Activated effector memory CD4-positive, alpha-beta T cell treated with anti-CD3 and anti-CD28 coated beads, Interleukin-2, amount 50 U/mL, for 16 hours (primary cell): ENCODE measurements at places on chromosomes 6 and 20.
A peak's percentile ranks its signal among the peaks of the same experiment; 100 is the strongest.

DNA sequence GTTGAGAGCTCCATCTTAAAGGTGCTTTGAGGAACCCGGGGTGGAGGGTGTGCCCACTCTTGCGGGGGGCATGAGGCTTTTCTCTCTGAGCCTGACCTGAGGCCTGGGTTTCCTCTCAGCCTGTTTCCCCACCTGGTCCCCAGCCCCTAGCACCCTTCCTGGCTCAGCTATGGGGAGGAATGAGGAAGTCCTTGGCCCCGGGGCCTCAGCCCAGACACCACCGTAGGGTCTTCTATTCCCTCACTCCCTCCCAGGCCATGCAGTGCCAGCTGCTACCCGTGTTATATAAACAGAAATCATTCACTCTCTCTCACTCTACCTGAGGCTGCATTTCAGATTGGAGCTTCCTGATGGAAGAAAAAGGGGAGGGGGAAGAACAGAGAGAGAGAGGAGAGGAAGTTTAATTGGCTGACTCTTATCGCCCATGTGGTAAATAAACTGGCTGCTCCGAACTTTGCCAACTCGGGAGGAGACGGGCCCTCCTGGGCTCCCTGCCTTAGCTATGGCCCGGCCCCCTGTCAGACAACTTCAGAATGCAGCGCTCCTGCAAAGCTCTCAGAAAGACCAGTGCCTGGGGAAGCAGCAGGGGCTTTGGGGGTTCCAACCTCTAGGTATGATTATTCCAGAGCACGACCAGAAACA lies 2.8 kb downstream of the CDH22 start:
- DNase-seq: no peak

DNA sequence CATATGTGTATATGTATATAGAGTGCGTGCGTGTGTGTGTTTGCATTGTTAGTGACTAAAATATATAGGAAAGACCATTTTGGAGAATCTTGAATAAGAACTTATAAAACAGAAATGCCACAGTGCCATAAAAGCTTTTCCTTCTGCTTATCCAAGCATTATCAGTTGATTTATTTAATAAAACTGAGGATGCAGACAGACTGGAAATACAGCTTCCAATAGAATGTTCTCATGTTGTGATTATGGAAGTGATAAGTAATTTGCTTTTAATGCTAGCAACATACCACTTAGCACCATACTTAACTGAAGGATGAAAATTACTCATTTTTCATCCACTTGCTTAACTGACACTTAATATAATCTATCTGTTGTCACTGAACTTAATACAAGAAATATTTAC lies 820.1 kb downstream of the TFAP2A start:
- DNase-seq: no peak

- peak; percentile 86 for DNase-seq
Observed at GRCh38 chr20:8305449-8305978, 173.4 kb downstream of the PLCB1 start.

DNA sequence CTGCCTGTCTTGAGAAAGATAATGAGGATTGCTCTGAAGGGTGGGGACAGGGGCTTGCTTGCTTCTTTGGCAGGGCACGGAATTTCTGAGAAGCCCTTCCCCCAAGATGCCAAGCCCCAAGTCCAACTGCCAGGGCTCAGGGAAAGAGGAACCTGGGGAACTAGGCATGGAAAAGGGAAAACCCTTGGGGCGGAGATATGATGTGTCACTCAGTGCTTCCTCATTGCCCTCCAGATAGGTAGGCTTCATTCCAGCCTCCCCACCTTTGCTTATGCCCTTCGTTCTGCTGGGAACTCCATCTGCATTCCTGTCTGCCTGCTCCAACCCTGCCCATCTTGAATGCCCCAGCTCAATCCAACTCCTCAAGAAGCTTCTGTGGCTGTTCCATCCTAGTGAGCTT lies 61.2 kb downstream of the VEGFA start:
- DNase-seq: no peak

- DNase-seq: no peak
Observed at GRCh38 chr20:18624948-18625347, 37.1 kb downstream of the DTD1 start.

DNA sequence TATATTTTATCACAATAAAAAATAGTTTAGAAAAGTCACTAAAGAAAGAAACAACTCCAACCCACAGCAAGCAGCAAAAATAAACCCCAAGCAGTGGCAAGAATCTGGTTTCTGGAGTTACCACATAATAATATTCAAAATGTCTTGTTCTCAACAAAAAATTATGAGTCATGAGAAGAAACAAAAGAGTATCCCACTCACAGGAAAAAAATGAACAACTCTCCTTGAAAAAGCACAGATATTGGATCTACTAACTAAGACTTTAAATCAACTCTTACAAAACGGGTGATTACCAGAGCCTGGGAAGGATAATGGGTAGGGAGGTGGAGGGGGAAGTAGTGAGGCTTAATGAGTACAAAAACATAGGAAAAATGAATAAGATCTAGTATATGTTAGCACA lies 425.6 kb downstream of the PLCB1 start:
- no peak for DNase-seq

DNA sequence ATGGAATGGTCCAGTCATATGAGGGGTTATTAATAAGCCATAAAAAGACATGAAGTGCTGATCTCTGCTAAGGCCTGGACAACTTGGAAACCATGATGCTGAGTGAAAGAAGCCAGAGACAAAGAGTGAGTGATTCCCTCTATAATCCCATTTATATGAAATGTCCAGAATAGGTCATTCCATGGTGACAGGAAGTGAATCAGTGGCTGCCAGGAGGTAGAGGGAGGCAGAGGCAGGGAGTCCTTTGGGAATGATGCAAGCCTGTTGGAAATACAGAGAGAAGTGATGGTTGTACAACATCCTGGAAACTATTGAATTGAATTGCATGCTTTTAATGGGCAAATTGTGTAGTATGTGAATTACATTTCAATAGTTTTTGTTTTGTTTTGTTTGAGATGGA lies 26.4 kb downstream of the ANKRD60 start:
- DNase-seq: no peak

DNA sequence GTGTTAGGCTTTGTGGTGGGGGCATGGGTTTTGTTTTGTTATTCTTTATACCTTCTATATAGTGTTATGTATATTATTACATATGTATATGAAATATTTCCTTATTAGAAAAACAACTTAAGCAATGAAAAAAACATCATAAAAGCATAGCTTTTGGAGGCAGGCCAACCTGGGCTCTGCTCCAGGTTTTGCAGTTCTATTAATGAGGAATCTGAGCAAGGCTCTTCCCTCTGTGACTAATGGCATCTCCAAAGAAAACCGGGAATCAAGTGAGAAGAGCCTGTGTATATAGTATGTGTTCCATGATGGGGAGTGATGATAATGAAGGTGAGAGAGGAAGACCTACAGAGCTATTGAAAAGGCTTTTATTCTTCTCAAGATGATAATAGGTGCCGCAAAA lies 291.1 kb downstream of the CLIC5 start:
- DNase-seq: no peak

DNA sequence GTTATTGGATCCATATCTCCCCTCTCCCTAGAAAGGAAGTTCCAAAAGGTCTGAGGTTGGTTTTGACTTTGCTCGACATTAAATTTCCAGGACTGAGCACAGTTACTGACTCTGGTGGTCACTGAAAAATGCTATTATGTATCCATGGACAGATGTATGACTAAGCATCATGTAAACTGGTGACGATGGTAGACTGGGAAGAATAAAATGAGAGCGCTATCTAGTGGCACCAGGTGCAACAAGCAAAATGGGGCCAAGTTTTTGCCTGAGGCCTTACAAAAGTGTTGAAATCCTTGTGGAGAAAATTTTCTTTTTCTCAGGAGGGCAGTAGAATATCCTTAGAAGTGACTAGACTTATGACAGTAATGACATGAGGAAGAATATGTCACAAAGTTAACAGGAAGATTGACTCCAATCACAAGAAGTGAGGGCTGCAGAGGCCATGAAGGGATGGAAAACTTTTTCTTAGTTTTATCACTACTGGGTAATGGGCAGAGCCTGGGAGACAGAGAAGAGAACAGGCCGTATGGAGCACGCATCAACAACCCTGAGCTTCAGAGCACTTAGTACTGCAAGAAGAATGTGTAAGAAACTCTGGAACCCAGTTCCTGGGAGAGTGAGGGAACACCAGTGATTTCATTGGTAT lies 88.9 kb upstream of the ELOVL5 start:
- DNase-seq: no peak

- no peak for DNase-seq
Observed at GRCh38 chr6:146871611-146872425, 273.0 kb downstream of the ADGB start.

DNA sequence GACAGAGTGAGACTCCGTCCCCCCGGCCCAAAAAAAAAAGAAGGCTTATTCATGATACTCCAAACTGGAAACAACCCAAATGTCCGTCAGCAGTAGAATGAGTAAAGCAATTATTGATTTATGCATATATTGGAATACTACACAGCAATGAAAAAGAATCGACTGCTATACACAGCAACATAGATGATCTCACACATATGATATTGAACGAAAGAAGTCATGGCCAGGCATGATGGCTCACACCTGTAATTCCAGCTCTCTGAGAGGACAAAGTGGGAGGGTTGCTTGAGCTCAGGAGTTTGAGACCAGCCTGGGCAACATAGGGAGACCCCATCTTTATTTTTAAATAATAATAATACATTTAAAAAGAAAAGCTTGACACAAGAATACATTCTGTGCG lies 28.5 kb downstream of the BCAS4 start:
- DNase-seq: no peak

- peak; percentile 21 for DNase-seq
Observed at GRCh38 chr20:57785720-57786119, 75.9 kb upstream of the PMEPA1 start.

- no peak for DNase-seq
Observed at GRCh38 chr20:33790566-33790965, 20.6 kb upstream of the CHMP4B start.

GRCh38 chr6:47787620-47788497 lies 6.0 kb downstream of the OPN5 start:
- peak; percentile 79 for DNase-seq

GRCh38 chr6:47785182-47785581 lies 3.4 kb downstream of the OPN5 start:
- DNase-seq: no peak

DNA sequence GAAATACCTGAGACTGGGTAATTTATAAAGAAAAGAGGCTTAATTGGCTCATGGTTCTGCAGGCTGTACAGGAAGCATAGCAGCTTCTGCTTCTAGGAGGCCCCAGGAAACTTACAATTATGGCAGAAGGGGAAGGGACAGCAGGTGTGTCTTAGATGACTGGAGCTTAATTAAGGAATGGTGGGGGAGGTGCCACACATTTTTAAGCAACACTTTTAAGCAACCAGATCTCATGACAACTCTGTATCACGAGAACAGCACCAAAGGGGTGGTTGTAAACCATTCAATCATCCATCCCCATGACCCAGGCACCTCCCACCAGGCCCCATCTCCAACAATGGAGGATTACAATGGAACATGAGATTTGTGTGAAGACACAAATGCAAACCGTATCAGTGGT lies 26.9 kb downstream of the FIG4 start:
- DNase-seq: no peak

- DNase-seq: no peak
Observed at GRCh38 chr6:12555267-12555666, 161.3 kb upstream of the PHACTR1 start.

- DNase-seq: peak; percentile 83
Observed at GRCh38 chr6:42451333-42452170, at the start of gene TRERF1. TRERF1 (minus strand) TSS chr6:42451926; CDS start chr6:42269590, 182,336 bp downstream.

GRCh38 chr6:60867548-60867947 lies 1418.5 kb downstream of the KHDRBS2 start:
- DNase-seq: no peak

GRCh38 chr6:117404548-117404947 lies 21.2 kb downstream of the ROS1 start:
- no peak for DNase-seq

- no peak for DNase-seq
Observed at GRCh38 chr6:13796781-13797180, 17.6 kb downstream of the MCUR1 start.

GRCh38 chr6:143258945-143259344 lies 191.6 kb downstream of the ADAT2 start:
- no peak for DNase-seq

DNA sequence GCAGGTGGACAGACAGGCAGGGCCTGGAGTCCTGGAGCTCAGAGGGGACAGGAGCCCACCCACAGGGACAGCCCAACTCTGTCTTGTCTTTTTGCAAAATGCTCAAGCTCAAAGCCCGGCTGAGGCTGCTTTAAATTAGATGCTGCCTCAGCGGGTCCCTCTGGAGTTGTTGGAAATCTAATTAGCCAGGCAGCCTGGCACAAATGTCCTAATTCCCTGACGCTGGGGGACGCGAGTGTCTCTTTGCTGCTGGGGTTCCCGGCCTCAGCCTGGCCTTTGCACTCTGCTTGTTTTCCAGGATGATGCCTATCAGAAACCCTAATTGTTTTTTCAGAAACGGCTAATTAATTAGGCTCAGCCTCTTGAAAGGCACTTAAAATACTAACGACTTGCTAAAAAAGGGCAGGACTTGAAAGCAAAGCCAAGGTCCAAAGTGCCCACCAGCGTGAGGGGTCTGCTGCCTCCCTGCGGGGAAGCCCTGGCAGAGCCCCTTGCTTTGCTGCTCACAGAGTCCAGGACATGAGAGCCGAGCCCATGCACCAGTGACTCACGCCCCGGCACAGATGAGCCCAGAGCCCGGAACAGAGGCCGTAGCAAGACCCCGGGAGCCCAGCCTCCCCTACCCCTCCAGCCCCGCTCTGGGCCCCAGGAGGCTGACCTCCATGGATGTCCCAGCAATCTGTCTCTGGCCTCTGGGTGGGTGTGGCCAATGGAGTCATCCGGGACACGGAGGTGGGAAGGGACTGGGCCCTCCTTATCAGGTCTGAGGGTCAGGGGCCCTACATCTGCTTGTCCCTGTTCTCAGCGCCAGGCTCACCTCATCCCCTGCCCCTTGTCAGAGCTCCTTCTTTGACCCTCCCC lies 46.0 kb upstream of the BHLHE23 start:
- DNase-seq: no peak

- DNase-seq: peak; percentile 62
Observed at GRCh38 chr20:58708246-58708931, 15.8 kb downstream of the NPEPL1 start.

GRCh38 chr6:53492860-53493634 lies 51.9 kb downstream of the GCLC start:
- DNase-seq: peak; percentile 68

GRCh38 chr6:6699741-6700367 lies 111.3 kb downstream of the LY86 start:
- DNase-seq: no peak

DNA sequence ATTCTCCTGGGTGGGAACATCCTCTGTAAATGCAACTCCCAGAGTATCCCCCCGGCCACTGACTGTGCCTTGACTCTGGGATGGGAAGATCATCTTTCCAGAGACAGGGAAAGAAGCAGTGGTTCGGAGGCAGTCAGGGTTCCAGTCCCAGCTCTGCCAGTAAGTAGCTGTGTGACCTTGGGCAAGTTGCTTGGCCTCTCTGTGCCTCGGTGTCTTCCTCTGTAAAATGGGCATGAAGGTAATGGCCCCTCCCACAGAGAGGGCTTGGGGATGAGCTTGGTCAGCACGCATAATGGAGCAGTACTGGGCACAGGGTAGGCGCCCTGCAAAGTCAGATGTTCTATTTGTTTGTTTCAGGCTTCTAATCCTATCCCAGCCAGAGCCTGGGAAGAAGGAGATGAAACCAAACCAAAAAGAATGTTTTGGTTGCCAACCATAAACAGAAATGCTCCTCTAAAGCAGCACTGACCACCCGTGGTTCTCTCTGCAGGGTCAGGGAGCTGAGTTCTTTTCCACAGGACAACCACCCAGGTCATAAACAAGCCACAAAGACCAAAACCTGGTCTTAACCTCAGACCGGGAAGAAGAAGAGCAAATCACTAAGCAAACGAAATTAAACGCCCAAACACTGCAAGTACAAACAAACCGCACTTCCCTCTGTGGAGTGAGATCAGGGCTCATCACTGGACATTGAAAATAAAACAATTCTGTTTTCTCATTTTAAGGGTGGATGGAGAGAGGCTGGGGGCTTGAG lies 381.0 kb upstream of the SULF2 start:
- DNase-seq: no peak
